ENCODE measurements at places on chromosomes 6 and 20. TPM values are rescaled to one million over a fixed set of nuclear protein-coding genes. Genes with fewer than 3 reads are reported as not detected.

DEF6 gene
- 27.3 TPM for total RNA-seq

TRIM10 gene
- total RNA-seq: not detected

BPI gene
- total RNA-seq: not detected

CRYBG1 gene
- total RNA-seq: 124 TPM

CDK5RAP1 gene
- 14.7 TPM for total RNA-seq

TFAP2C gene
- total RNA-seq: 30.8 TPM

ARMH2 gene
- not detected for total RNA-seq

TSPO2 gene
- not detected for total RNA-seq

ARMC2 gene
- total RNA-seq: 2.0 TPM

PRR18 gene
- total RNA-seq: 0.04 TPM

DCDC2 gene
- not detected for total RNA-seq

TDRD6 gene
- total RNA-seq: 0.08 TPM

CENPW gene
- 43.3 TPM for total RNA-seq

PLCB4 gene
- total RNA-seq: 1.1 TPM
